Naive thymus-derived CD4-positive, alpha-beta T cell (primary cell): ENCODE measurements at places on chromosomes 4 and X.
A peak's percentile ranks its signal among the peaks of the same experiment; 100 is the strongest.

GRCh38 chr4:147286846-147287587, 193.9 kb upstream of the EDNRA start:
- no peaks in the 10 kb centered on the region for H3K4me1 ChIP-seq
- no peak for DNase-seq
- H3K27ac ChIP-seq = no peak overlapping the region
- no peak overlapping the region for H3K4me3 ChIP-seq

DNA sequence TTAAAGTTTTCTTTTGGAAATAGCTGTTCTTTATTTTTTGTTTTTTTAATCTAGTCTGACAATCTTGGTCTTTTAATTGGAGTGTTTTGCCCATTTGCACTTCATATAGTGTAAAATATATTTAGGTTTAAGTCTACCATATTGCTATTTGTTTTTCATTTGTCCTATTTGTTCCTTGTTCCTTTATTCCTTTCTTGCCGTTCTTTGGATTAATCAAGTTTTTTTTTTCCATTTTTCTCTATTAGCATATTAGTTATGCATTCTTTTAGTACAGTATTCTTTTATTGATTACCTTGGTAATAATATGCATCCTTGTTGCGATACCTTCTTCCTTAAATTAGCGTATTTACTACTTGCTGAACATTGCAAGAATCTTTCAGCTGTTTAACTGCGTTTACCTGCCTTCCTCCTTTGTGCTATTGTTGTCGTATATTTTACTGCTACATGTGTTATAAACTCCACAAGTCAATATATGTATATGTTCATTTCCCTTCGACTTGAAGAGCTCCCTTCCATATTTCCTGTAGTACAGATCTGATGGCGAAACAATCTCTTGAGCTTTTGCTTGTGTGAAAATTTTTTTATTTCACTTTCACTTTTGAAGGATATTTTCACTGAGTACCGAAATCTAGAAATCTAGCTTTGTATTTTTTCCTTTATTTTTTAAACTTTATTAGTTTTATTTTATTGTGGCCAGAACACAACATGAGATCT, 23.9 kb upstream of the RNF212 start:
- peak; percentile 20 for DNase-seq
- peak overlapping the region; percentile 41 for H3K4me3 ChIP-seq
- no peaks in the 10 kb centered on the region for H3K36me3 ChIP-seq

DNA sequence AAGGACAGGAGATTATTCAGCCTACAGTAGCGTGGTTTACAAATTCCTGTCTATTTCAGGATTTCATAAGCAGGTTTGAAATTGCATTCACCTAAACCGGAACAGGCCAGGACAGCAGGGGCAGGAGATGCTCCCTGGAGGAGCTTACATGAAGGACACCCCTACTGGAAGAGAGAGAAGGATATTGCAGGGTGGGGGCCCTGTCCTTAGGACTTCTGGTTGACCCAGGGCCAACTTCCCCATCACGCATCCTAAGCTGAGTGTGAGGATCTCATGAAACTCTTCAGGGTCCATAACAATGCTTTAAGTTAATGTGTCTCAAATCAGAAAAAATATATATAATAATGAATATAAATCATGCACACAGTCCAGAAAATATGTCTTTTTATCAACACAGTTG, 6.4 kb upstream of the DHRSX start:
- no peaks in the 10 kb centered on the region for H3K36me3 ChIP-seq
- no peak overlapping the region for H3K27ac ChIP-seq
- no peaks in the 10 kb centered on the region for H3K27me3 ChIP-seq
- no peak overlapping the region for H3K4me3 ChIP-seq

DNA sequence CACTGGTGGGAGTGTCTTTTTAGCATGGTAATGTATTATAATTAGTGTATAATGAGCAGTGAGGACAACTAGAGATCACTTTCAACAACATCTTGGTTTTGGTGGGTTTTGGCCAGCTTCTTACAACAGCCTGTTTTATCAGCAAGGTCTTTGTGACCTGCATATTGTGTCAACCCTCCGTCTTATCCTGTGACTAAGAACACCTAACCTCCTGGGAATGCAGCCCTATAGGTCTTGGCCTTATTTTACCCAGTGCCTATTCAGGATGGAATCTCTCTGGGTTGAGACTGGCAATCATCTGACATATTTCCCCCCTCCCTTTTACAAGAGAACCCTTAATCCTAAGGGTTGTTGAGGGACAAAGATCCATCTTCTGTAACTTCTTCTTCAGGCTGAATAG, 21.9 kb upstream of the ADH4 start:
- no peak overlapping the region for H3K27ac ChIP-seq
- H3K27me3 ChIP-seq = no peaks in the 10 kb centered on the region
- DNase-seq = no peak
- H3K4me1 ChIP-seq = no peaks in the 10 kb centered on the region

GRCh38 chr4:41796545-41797210, 48.2 kb upstream of the PHOX2B start:
- H3K36me3 ChIP-seq = no peaks in the 10 kb centered on the region
- no peaks in the 10 kb centered on the region for H3K4me1 ChIP-seq
- no peak overlapping the region for H3K4me3 ChIP-seq
- H3K27ac ChIP-seq = no peak overlapping the region

DNA sequence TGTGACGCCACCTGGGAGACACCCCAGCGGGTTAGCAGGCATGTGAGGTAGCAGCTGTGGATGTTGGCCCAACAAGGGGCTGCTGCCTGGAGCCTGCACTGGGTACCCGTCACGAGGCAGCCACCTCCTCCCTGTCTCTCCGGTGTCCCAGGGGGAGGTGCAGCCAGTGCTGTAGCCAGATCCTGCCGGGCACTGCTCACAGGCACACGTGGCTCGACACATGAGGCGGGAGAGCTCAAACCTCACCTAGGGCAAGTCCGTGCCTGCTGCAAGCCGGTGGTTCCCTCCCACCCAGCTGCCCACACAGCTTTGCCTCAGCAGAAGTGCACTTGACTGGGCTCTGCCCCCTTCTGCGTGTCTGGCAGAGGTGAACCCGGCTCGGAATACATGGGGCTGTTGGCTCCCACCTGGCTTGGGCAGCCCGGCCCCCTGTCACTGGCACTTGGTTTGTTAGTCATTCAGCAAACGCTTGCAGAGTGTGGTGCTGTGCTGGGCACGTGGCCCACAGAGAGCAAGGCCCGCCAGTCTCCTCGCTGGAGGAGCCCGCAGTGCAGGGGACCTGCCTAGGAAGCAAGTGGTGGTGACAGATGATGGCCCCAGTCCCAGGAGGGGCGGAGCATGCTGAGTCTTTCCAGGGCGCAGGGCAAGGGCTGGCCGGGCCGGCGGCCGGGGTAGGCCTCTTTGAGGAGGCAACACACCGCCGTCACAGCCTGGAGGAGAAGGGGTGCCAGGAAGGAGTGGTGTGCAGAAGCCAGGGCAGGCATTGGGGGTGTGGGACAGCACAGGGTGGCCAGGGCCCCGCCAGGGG, 10.1 kb upstream of the SH3TC1 start:
- DNase-seq = no peak
- H3K4me3 ChIP-seq = no peak overlapping the region
- no peaks in the 10 kb centered on the region for H3K36me3 ChIP-seq
- H3K4me1 ChIP-seq = no peaks in the 10 kb centered on the region
- no peaks in the 10 kb centered on the region for H3K27me3 ChIP-seq
- H3K27ac ChIP-seq = no peak overlapping the region

- peak overlapping the region; percentile 46 for H3K4me3 ChIP-seq
- H3K36me3 ChIP-seq = peaks cover 29% of the 10 kb centered on the region
- H3K27me3 ChIP-seq = no peaks in the 10 kb centered on the region
- DNase-seq = no peak
Measured at GRCh38 chrX:154436374-154436982, 476 bp upstream of the GDI1 start.

- no peak overlapping the region for H3K27ac ChIP-seq
- H3K4me1 ChIP-seq = no peaks in the 10 kb centered on the region
- H3K27me3 ChIP-seq = no peaks in the 10 kb centered on the region
- H3K36me3 ChIP-seq = no peaks in the 10 kb centered on the region
Measured at GRCh38 chr4:148975464-148975863, 533.2 kb upstream of the NR3C2 start.

DNA sequence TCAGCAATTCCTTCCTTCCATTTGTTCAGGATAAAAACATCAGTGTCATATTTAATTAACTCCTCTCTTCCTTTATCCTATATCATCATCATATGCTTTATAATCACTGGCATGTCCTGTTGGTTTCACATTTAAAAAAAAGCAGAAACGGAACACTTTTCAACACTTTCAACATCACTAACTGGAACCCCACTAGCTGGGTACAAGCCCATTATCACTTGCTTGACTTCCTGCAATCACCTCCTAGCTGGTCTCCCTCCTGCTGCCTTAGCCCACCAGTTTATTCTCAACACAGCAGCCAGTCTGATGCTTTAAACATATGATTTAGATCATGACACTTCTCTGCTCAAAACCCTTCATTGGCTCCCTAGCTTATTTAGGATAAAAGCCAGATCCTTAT, 116.4 kb upstream of the LSM6 start:
- H3K4me3 ChIP-seq = no peak overlapping the region
- H3K36me3 ChIP-seq = no peaks in the 10 kb centered on the region
- no peaks in the 10 kb centered on the region for H3K4me1 ChIP-seq
- H3K27ac ChIP-seq = no peak overlapping the region

- no peaks in the 10 kb centered on the region for H3K36me3 ChIP-seq
- H3K27me3 ChIP-seq = no peaks in the 10 kb centered on the region
Measured at GRCh38 chrX:2782171-2782570, 30.3 kb downstream of the XG start.
